ENCODE measurements at places on chromosomes 11 and 22.

DNA sequence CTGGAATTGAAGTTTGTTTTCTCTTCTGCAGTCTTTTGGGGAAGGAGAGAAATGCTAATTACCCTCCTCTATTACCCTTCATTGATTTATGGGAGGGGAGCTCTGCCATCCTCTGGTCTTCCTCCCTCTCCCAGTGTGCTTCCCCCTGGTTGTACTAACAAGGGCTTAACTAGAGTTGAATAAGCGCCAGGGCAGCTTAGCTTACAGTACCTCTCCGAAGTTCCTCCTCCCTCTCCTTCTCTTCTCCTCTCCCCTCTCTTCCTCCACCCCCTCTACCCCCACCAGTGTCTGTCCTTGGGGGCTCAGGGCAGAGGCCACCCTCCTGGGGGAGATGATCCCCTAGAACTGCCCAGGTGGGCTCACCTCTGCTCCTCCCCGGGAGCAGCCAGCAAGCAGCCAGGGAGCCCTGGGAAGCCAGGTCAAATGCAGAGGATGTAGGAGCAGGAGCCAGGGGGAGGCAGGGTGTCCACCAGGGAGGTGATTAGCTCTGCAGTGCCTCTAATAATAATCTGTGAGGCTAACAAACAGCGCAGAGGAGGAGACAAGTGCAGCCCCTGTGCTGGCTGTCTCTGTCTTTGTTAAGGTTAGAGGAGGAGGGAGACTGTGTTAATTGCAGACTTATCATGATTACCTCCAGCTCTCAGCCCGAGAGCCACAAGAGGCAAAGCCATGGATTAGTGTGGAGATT is 191.6 kb upstream of the CADM1 start:
- DNase-seq: no peak

DNA sequence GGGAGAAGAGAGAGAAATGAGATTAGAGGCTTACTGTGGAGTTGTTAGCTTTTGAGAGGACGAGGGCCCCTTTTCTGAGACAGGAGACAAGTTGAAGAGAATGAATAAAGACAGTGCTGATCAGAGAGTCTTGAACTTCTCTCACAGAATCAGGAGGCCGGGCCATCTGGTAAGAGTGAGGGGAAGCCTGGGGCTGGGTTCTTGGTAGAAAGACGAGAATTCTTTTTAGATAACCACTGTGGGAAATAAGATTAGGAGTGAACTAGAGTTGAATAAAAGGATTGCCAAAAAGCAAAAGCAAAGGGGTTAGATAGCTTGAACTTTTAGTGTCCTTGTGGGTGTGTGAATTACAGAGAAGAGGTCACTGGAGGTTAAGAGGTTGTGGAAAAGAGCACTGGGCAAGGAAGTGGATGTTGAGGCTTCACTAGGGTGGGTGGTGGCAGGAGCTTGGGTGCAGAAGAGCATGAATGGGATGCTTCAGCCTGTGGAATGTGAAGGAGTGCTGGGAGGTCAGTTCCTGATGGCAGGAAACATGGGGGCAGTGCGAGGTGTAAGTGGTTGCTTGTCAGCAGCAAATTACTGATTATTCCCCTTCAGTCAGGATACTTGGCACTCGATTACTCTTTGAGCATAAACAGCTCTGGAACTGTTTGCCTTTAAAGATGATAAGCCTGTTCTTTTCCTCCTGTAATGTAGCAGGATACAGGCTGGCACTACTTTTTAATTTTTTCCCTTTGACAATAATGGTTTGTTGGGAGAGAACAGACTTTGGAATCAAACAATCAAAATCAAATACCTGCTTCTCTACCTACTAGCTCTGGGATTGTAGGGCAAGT is 98.3 kb downstream of the ARHGAP42 start:
- DNase-seq: no peak

DNA sequence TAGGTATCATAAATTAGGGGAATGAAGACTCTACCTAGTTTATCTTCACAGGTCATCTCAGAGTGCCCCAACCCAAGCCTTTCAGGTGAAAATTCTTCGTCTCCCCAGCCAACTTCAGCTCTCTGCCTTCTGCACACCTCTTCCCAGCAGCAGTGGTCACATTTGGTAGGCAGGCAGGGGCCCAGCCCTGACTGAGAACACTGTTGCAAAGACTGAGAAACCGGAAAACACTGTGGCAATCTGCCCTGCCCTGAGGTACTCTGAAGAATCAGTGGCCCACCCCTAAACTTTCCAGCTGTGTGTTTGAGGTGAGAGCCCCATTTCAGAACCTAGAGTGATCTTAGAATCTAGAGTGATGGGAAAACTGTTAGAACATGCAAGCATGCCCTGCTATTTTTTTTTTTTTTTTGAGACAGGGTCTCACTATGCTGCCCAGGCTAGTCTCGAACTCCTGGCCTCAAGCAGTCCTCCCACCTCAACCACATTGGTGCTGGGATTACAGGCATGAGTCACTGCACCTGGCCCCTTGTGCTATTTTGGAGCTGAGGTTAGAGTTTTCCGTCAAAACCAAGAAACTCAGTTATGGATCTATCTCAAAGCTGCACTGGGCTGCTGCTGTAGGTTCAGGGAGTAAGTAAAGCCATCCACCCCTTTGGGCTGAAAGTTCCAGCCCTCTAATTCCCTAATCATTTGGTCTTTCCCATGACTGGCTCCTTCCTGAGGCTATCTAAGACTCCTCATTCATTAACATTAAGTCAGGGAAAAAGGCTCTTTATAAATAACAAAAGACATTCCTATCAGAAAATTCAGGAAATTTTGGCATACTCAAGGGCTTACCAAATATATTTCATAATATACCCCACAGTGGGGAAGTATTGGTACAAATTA is 1.7 kb upstream of the LDHA start:
- DNase-seq: no peak

DNA sequence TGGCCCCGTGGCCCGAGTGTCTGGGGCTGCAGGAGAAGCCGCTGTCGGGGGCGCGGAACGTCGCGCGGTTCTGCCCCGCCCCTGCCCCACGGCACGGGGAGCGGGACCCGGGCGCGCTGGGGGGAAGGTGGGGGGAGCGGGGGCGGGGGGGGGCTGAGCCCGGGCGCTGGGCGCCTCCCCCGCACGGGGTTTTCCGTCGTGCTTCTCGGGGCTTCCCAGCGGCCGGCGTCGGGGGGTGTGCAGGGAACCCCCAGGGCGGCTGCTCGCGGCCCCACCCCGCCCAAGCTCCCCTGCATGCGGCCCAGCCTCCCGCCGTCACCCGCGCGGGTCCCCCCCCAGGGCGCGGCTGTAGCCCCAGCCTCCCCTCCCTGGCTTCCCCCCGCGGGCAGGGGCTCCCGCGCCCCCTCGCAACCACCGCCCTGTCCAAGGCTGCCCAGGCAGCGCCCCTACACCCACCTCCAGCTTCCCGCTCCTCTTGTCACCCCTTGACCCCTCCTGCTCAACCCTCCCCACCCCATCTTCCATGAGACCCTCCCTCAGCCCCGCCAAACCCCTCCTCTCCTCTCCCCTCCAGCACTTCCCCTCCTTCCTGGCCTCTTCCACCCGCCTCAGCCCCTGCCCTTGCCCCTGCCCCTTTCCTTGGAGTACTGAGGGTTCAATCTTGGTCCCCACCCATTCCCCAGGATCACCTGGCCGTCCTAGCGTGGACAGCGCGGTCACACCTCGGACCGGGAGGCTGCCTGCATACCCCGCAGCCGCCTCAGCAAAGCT is 1.7 kb downstream of the IL17REL start:
- DNase-seq: peak; percentile 29

GRCh38 chr22:48755059-48755949 is 1072.4 kb downstream of the BRD1 start:
- no peak for DNase-seq

Data from stimulated activated CD4-positive, alpha-beta T cell treated with anti-CD3 and anti-CD28 coated beads, Interleukin-15, amount 100 ng/mL, for 1 hour (primary cell).